ENCODE measurements at places on chromosomes 5 and 9.

- DNase-seq: no peak
Observed at GRCh38 chr5:104942735-104943134, 1380.1 kb upstream of the NUDT12 start.

DNA sequence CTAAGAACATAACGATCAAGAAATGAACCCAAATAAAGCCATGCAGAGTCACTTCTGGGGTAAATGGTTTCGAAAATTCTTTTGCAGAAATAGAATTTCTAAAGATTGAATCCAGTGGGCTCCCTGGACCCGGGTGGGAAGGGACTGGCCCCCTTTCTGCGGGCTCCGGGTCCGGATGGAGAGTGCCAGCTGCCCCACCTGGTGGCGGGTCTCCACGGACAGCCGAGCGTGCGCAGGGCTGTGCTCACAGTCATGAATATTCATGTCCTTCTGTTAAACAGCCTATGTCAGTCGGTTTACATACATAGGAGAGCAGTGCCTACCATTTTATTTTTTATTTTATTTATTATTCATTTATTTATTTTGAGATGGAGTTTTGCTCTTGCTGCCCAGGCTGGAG, 4.7 kb upstream of the PPP1R26 start:
- DNase-seq: no peak

DNA sequence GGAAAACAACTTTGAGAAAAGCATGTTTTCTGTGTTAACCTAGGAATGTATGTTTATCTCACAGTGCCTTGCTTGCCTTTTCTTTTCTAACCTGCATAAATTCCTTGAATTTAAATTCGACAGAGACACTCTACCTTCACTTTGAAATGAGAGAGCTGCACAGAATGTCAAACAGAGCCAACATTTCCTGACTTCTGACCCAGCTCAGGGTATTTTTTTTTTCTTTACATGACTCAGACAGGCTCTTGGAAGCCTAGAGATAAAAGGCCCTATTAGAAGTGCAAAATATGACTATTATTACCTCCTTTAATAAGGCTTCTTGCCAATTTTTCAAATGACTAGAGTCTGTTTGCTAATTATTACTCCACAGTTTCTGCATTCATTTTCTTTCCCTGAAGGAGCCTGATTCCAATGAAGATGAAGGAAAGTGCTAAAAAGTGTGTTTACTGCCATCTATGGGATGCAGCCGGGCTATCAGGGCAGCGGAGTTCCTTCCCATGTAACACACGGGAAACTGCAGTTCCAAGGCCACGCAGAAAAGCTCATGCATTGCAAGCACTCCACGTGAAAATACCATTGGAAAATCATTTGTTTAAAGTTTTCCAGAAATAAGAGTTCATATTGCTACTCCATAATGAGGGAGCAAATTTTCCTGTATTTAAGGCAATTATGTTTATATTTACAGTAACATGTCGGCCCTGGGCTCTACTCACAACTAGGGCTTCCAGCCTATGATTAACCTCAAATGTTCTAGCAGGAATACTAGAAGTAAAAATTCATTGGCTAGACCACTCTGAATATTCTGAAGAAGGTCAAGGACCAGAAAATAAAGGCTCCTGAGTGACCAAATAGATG, 485.6 kb downstream of the ZSWIM6 start:
- no peak for DNase-seq

DNA sequence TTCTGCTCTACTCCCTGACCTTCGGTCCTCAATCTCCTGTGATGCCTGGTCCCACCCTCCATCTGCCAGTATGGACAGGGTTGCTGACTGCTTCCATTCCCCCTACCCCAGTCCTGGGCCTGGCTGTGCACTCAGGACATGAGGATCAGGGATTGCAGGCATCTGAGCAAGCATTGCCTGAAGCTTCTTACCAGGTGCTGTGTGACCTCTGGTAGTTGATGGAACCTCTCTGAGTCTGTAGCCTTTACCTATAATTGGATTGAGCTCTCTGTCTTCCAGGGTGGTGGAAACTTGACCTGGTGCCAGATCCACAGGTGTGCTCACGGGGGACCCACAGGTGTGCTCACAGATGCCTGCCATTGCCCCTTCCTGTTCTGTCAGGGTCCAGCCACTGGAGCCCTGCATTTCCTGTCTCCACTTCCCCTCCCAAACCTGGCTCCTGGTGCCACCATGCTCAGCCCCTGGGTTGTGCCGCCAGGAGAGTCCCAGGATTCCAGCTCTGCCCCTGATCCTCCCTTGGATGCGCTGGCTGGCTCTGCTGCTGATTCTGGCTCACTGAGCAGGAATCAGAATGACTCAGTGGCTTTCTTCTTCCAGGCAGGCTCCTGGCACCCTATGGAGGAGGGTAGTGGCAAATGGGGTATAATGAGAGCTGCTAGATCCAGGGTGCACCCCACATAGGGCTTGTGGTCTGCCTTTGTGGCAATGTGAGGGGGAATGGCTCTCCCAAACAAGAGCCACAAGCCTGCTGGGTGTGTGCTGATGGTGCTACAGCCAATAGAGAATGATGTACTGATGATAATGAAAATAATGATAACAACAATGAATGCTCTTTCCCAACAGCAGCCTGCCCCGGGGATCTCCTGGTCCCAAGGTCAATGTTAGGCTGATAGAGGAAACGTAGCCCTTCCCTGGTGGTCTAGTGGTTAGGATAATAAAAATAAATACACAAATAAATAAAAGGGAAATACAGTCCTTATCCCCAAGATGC, 35.2 kb upstream of the PSD2 start:
- no peak for DNase-seq

GRCh38 chr9:79667817-79668436, 96.2 kb downstream of the TLE4 start:
- DNase-seq: no peak

DNA sequence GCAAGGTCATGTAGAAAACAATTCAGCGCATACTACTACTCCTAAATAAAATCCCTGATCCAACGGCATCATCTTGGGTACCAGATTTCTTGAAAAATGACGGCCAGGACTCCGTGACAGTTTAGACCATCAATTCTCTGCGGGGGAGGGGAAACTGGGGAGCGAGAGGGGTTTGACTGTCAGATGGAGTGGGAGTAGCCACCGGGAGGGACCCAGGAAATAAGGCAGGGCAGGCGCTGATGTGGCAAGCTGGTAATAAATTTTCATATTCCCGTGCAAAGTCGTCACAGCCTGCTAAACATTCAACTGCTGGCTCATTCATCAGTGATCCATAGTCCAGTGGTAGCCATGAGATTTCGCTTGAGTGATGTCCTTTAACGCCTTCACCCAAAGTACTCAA, 457 bp upstream of the CDH18 start:
- DNase-seq: no peak

DNA sequence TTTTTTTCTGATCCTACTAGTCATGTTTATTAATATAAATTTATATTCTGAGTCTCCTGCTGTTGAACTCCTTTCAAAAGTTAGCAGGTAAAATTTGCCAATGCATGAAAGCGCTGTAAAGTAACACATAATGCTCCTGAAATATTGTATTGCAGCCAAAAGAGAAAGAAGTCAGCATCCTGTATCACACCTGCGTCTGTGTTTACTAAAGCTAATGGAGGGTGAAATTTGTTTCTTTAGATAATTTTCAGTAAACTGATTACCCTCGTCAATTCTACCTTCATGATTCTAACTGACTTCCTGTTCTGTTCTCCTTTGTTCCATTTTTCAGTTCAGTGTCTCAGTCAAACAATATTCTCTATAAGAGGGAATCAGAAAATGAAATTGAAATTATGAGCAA, 415.4 kb downstream of the CDH9 start:
- DNase-seq: no peak

GRCh38 chr5:38557308-38557710, 863 bp upstream of the LIFR start:
- no peak for DNase-seq

GRCh38 chr9:36855448-36856315, 178.4 kb downstream of the PAX5 start:
- no peak for DNase-seq

DNA sequence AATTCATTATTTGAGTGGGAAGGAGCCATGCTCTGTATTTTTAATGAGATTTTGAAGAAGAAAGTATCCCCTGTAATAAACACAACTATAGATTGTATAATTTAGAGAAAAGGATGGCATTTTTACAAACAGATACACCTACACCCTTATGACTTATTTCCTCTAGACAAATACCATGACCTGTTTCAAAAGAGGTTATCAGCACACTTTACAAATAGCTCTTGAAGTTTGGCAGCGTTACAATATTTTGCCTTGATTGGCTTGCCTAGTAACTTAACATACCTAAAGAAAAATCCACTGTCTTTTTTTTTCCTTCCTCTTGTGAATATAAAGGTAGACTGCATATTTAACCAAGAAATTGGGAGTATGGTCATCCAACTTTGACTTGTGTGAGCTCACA, 28.5 kb upstream of the CETN3 start:
- no peak for DNase-seq

GRCh38 chr5:58988938-58989337, 406.1 kb downstream of the RAB3C start:
- no peak for DNase-seq

DNA sequence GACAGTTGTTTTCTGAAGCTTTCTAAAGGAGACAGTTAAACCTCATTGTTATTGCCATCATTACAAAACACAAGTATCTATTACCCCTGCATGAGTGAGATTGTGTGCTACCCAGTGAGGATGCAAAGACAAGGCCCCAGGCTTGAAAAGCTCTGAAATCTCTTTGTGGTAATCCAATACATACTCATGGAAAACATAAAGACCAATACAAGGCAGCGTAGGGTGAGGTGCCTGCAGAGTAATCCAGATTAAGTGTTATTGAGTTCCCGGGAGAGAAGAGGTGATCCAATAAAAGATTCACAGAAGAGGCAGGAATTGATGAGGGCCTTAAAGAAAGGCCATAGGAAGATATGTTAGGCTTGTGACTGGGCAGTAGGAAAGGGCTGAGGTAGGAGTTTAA, 150.1 kb downstream of the MEF2C start:
- no peak for DNase-seq

DNA sequence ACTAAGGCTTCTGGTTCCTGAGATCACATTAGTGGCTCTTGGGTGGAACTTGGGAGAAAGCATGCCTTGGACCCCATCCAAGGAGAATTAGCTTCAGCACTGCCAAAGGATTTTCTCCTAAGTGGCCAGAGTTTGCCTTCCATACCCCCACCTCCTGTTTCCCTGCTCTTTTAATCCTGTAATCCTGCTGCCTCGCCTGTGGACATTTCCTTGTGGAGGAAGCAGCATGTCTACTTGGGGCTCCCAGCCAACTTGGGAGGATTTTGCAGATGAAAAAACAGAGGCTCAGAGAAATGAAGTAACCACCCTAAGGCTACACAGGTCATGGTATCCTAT, 1.6 kb downstream of the ARSI start:
- no peak for DNase-seq

GRCh38 chr5:178384816-178385495, 152.4 kb upstream of the PHYKPL start:
- no peak for DNase-seq

DNA sequence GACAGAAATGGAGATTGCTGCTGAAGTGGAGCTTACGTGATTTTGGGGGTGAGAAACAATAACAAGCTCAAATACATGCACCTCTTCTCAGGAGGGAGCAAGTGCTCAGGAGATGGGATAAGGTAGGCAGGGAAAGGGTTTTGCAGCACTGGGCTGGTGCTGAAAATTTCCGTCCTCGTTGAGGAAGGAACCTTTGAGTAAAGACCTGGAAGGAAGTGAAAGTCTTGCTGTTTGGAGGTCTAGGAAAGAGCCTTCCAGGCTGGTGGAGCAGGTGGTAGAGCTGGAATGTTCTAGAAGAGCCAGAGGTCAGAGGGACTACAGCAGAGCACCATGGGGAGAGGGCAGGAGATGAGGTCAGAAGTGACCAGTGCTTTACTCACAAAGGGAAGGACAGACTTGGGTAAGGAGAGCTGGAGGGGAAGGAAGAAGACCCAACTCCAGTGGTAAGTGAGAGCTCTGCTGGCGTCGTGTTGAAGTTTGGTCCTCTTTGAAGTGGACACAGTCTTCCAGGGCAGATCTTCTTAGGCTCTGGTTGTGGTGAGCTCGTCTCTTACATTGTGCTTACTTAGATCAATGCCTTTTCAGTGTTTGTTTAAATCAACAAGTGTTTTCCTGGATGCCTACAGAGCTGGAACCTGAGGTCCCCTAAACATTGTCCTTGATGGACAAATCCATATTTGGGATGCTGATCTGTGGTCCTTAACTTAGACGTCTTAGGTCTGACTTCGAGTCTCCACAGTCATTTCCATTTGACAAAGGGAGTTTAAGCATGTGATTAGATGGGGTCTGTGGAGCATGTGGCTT, 21.0 kb downstream of the ANKRD33B start:
- DNase-seq: no peak

DNA sequence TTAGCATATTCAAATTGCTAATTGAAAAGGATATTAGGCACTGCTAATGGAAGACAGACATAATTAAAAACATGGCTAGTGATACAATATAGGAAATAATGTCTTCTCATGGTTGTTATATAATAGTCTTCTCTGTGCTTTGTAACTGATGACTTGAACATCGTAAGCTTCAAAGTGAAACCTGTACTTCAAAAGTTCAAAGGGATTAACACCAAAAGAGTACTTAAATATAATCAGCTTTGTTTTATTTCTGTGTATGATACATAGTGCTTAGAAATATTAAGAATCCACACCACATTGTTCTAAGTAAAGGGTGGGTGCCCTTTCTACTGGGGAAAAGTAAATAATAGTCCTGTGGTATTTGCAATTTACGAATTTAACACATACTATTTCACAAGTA, 75.4 kb upstream of the ITGA1 start:
- no peak for DNase-seq

GRCh38 chr9:136262671-136263178, 17.1 kb upstream of the QSOX2 start:
- no peak for DNase-seq

DNA sequence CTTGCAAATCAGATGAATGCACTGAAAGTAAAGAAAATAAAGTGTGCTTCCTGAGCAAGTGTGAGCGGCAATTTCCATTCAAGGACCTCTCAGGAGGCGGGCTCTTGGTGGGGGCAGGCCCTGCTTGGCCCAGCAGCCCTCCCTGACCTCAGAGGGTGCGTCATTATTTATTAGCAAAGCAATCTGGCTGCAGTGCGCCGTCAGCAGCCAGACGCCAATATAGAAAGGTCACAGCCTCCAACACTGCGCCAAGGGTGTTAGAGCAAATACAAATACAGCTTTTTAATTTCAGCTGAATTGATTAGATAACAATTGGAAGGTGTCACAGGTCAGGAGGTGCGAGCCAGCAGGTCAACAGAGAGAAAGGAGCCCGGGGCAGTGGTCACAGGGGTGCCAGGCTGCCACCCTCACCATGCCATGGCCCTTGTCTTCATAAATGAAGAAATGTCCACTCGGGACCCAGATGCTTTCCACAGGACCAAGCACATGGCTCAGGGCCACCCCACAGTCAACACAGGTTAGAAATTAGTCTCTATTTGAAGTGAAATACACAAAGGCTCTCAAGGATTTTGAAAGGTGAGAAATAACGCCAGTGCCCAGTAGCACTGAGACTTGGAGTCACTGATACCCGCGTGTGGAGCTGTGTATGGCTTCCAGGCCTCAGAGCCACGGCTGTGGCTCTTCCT, 309.8 kb downstream of the IRX2 start:
- no peak for DNase-seq

- no peak for DNase-seq
Observed at GRCh38 chr9:98707166-98708102, 1.3 kb downstream of the GABBR2 start.

Measured in stimulated activated CD4-positive, alpha-beta T cell treated with anti-CD3 and anti-CD28 coated beads, Interleukin-15, amount 100 ng/mL, for 1 hour (primary cell).